ENCODE measurements at places on chromosomes 4 and X.

GRCh38 chrX:130162094-130162735 lies 3.4 kb downstream of the AIFM1 start:
- no peak for DNase-seq

DNA sequence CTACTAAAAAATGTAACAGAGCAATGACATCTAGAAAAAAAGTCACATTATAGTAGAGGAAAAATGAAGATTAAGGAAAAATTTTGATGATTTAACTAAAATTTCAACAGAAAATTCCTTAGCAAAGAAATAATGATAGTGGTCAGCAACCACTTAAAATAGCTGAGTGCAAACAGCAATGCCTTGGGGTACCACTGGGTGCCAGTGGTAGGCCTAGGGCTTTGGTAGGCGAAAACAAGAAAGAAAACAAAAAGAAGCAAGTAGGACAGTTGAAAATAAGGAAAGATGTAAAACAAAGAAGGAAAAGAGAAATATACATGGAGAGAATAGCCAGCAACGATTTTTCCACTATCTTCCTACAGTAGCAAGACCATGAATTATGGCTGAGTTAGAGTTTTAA lies 313.5 kb upstream of the IRS4 start:
- no peak for DNase-seq

DNA sequence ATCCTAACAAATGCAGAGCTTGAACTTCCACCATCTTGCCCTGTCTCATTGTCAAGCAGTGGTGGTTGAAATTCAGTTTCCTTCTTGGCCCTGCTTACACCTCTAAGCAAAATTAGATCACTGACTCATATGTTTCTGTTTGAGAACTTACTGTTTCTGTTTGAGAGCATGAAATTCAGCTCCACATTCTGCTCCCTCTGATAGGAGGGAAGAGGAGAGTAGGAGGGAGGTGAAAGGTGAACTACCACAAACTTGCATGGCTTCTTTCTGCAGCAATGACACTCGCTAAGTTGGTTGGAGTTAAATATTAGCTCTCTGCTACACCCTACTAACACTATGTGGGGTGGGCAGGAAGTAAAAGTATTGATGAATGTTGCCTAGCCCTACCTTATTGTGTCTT lies 117.8 kb upstream of the EDA2R start:
- no peak for DNase-seq

- DNase-seq, result no peak
Observed at GRCh38 chr4:38334791-38335190, 329.2 kb upstream of the KLF3 start.

DNA sequence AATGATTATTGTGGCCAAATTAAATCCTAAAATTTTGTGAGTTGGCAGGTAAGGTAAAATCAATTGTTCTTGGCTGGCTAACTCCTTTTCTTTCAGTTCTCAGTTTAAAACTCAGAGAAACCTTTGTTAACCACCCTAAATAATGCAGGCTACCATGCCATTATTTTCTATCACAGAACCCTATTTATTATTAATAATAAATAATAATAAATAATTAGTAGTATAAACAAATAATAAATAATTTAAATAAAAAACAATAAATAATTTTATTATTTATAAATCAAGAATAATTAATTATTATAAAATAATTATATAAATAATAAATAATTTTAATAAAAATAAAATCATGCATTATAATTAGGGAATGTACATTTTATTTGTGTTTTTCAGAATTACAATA lies 390.3 kb downstream of the ARHGAP24 start:
- DNase-seq, result no peak

GRCh38 chr4:45423896-45424295 lies 697.5 kb upstream of the GNPDA2 start:
- no peak for DNase-seq

DNA sequence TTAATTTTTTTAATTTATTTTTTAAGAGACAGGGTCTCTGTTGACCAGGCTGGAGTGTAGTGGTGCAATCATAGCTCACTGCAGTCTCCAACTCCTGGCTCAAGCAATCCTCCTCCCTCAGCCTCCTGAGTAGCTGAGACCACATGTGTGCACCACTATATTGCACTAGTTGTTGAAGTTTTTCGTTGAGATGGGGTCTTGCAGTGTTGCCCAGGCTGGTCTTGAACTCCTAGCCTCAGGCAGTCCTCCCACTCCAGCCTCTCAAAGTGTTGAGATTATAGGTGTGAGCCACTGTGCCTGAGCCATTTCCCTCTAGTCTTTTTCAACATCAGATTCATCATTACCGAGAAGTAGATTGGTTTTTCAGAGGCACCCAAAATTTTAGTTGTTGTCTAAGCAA lies 165.7 kb downstream of the DCLK2 start:
- DNase-seq, result no peak

- no peak for DNase-seq
Observed at GRCh38 chrX:22603060-22603459, 330.3 kb downstream of the CBLL2 start.

DNA sequence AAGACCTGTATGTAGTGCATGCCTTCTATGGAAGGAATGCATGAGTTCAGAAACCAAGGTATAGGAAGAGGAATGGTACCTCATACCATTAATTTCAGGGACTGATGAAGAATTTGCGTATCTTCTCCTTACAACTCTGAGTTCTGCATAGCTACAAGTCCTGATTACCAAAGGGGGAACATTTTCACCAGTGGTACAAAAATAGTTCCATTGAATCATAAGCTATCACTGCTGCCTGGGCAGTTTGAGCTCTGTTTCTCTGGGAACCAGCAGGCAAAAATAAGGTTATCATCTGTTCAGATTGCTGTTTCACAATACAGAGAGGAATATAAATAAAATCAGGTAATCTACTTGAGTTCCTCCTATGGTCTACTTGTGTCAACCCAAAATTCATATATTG lies 77.9 kb upstream of the GNPDA2 start:
- DNase-seq, result no peak

- DNase-seq, result no peak
Observed at GRCh38 chrX:48107717-48108116, 22.7 kb upstream of the SPACA5B start.

DNA sequence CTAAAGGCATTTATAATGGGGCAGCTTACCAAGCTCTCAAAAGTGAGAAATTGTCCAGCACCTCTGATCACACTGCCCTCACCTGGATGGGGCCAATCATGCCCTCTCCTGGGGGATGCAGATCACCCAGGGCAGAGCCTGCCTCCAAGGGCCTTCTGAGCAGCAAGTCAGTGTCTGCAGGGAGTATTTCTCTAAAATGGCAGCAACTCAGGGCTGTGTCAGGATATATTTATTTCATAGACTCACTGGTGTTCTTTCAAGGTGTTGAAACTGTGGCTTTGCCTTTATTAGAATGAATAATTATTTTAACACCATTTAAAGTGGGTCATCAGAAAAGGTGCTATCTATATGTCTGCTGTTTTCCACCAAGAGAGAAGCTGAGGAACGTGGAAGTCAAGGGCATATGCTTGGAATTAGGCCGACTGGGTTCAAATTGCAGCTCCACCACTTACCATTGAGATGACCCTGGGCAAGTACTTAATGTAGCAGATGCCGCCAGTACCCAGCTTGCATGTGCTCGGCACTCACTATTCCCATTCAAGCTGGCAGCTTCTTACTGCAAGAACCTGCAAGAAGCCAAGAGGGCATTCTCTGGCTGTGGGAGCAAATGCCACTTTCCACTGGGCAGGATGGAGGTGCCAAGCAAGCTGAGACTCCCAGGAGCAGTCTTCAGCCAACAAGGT lies 590.0 kb downstream of the BCOR start:
- DNase-seq, result no peak

DNA sequence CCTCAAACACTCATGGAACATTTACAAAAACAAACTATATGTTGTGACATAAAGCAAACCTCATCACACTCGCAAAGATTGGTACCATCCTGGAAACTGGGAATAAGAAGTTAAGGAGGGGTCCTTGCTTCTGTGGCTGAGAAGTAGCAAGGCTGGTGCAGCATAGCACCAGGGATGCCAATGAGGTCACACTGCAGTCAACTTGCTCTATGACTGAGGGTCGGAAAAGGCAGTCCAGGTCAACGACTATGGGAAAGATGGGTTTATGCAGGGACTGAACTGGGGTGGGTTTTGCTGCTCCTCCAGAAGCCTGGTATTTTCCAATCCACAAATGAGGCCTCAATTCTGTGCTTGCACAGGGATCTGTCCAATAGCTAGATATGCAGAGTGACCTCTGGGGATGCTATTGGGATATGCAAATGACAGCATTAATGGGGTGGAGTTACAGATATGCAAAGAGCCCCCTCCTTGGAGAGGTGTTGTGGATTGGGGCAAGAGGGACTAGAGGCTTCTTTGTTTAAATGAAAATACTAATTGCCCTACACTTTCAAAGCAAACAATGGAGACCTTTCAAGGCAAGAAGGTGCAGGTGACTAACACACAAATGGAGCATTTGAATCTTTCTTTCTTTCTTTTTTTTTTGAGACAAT lies 7.2 kb upstream of the IL13RA1 start:
- DNase-seq, result no peak

- DNase-seq, result no peak
Observed at GRCh38 chr4:98094118-98094517, 49.2 kb downstream of the STPG2 start.

DNA sequence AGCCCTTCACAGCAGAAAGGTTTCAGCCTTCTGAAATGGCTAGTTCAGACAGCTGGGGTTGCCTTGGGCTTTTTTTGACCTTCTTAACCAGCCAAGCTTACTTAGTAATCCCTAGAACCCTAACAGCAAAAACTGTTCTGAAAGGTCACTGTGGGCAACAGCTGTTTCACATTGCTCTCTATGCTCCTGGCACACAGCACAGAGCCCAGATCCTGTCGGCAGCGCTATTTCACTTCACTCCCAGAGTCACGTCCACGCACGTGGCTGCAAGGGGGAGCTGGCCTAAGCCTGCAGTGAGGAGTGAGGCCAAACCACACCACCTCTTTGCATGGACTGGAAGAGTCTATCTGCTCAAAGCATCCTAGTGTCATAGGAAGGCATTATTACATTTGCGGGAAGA lies 32.0 kb upstream of the STS start:
- DNase-seq, result no peak

DNA sequence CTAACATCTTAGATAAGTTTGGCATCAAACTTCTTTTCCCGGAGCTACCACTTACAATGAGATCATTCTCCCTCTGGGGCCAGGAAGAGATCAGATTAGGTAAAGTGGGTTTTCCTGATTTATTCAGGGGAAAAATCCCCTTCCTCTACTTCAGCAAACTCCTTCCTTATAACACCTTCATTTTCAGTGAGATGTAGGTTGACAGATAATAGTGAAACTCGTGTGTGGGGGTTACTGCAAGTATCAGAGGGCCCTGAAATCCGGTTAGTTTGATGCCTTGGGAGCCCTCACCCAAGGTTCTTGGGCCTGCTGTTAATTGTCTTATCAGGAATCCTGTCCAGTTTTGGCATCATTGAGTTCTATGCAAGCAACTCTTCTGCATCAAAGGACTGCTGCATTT lies 10.8 kb downstream of the FTHL17 start:
- no peak for DNase-seq

DNA sequence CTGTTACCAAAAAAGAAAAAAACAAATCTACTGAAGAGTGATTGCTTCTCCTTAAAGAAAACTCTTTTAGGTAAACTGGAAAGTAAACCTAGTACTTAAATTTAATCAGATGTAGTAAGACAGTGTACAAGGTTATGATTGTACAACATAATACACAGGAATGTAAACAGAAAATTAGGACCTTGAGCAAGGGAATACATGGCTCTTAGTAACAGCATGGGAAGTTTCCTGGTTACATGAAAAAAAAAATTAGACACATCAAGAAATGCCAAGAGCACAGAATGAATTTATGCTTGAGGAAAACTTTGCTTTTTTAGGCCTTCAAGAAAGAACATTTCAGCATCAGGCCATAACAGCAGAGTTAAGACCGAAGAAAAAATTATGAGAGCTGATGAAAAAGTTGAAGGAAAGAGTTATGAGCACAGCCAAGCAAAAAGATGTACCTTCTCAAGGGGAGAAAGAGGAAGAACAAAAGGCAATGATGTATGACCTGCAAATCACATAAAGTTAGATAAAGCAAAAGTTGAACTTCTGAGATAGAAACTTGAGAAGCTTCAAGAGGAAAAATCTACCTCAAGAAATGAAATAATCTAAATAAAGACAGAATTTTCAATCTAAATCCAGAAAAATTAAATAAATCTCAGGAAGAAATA lies 311.6 kb downstream of the GALNTL6 start:
- no peak for DNase-seq

DNA sequence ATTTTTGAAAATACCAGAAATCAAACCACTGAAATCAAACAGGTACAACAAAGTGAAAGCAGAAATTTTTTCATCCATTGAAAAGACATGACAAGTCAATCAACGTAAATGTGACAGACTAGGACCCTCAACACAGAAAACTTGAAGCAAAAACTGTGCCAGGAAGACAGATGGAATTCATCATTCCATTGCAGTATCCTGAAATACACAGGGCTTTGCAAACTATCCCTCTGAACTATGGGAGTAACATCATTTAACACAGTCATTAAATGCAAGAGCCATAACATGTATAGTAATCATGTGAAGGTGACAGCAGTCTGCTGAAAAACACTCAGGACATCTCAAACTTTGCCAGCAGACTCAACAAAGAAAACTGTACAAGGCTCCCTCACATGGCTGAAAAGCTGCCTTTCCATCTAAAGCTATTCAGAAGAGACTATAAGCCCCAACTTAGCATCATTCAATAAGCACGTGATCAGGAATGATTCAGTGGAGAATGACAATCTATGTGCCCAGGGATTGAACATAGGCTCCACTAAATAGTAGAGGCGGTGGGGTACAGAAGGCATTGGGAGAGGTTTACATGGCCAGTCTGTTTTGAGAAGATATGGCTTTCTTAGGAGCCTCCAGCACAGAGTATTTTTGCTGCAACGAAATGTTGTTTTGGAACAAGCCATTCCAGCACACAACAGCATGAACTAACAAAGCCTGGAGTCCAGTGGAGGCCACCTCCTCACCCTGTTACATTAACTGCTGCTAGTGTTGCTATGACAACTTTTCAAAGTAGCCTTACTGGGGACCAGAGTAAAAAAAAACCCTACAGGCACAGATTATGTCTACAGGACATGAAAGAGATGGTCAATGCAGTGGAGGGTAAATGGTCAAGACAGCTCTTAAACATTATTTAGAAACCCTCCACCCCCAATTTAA lies 274.5 kb upstream of the NOCT start:
- no peak for DNase-seq

DNA sequence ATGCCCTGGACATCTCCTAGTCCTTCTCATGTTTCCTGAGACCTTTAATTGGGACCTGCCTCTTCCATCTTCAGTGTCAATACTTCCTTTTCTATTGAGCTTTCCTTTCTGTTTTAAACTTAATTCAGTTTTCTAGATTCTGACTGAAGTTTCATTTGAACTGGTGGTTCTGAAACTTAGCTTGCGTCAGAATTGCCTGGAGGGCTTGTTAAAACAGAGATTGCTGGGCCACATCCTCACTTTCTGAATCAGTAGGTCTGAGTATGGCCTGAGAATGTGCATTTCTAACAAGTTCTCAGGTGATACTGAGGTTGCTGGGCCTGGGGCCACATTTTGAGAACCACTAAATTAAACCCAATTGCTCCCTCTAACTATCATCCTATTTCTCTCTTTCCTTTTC lies 152.1 kb upstream of the DGKK start:
- no peak for DNase-seq
